ENCODE measurements at places on chromosomes 11 and 22.

DNA sequence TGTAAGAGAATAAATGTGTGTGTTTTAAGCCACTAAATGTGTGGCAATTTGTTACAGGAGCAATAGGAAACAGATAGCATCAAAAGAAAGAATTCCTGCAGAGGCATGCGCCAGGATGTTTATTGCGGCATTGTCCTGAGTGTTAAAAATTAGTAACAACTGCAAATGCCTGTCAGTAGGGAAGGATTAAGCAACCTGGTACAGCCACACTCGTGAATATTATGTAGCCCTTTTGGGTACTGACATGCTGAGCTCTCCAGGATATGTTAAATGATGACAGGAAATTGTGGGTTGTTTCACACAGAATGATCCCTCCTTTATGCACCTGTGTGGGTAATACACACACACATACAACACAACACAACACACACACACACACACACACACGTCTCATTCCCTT is 69.7 kb upstream of the MYOD1 start:
- no peak for DNase-seq

DNA sequence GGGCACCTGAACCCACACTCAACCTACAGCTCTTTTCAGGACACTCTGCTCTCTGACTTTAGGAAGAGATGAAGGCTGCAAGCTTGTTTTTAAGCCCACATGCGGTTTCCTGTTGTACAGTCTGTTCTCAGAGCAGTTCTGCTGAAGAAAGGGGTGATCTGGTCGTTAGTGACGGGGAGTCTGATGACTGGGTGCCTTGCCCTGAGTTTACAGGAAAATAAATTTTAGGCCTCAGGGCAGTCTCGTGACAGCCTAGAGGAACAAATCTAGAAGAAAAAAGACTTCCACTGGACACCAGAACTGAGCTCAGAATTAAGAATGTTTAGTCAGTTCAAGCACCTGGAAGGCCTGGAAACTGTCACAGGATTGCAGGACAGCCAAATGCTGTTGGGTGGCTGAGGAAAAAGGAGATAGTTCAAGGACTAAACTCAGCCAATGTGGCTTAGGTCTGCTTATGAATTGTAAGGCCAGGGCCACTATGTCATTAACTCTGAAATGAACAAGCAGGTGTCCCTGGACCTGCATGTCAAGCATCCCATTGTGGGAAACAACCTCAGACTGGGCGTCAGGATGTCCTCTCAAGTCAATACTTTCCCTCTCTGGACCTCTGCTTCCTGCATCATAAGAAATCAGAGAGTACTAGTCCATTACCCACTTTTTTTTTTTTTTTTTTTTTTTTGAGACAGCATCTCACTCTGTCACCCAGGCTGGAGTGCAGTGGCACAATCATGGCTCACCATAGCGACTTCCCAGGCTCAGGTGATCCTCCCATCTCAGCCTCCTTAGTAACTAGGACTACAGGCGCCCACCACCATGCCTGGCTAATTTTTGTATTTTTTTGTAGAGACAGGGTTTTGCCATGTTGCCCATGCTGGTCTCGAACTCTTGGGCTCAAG is 5.7 kb downstream of the PIK3IP1 start:
- no peak for DNase-seq

DNA sequence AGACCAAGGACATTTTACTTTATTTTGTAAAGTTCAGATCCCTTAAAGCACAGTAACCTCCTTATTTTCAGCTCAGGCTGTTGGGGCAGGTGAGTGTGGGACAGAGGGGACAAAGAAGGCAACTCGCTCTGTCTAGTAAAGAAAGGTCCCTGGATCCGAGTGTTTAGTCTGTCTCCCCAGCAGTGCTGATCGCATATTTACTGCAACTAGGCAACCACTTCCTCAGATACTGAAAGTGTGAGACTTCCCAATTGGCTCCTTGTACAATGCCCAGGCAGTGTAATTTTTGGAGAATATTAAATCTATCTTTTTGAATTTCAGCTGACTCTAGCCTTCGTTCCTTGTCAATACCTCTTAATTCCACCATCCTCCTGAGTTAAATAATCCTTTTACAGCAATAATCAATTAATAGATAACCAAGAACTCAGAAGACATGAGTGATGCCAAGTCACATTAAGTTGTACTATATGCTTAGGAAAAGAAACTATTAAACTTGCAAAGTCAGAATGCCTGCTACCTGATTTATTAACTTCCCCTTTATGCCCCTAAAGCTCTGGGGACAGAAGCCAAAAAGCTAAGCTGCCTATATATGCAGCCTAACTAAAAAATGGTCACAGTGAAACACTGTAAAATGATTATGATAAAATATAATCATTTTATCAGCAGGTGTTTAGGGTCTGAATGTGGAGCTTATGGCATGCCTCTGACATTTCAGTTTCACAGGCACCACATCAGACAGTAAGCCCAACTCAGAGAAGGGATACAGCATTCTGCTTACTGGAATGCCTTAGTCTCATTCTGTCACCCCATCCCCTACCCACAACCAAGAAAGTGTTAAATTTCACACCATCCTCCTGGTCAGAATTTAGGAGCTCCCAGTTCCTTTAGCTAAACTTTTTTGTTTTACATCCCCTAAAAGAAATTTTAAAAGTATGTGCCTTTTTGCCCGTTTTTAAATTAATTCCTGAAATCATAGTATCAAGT is 138.7 kb downstream of the TRIM44 start:
- DNase-seq: no peak

DNA sequence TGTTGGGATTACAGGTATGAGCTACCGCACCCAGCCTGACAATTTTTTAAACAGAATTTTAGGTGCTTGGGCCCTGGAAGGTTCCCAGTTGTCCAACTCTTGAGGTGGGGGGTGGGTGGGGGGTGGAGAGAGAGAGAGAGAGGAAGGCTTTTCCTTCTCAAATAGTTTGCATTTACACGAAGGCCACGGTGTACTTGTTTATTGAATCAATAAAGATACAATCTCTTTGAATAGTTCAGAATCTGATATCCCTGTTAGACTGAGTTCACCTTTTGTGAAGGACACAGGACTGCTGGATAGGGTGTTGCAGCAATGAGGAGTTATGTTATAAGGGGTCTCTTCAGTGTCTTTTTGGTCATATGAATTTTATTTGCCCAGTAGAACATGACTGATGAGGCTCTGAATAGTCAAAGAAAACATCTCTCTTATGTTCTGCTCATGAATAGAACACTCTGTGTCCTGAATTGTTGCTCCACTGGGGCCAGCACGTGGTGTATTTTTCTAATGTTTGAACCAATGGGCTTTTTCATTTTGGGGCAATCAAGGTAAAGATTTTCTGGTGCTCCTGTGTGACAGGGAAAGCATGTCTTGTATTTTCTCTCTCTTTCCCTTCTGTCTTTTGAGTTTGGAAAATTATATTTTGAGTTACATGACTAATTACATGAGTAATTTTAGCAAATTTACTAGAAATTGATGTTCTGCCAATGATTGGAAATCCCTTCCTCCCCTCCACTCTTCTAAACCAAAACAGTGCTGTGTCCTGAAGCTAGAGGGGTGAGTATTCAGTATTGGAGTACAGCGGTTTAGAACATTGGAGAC is 61.7 kb downstream of the PTPRJ start:
- DNase-seq: no peak

GRCh38 chr11:76086743-76087635 is 119.3 kb downstream of the WNT11 start:
- DNase-seq: no peak

GRCh38 chr11:68589547-68590216 is 94.7 kb upstream of the GAL start:
- DNase-seq: no peak

DNA sequence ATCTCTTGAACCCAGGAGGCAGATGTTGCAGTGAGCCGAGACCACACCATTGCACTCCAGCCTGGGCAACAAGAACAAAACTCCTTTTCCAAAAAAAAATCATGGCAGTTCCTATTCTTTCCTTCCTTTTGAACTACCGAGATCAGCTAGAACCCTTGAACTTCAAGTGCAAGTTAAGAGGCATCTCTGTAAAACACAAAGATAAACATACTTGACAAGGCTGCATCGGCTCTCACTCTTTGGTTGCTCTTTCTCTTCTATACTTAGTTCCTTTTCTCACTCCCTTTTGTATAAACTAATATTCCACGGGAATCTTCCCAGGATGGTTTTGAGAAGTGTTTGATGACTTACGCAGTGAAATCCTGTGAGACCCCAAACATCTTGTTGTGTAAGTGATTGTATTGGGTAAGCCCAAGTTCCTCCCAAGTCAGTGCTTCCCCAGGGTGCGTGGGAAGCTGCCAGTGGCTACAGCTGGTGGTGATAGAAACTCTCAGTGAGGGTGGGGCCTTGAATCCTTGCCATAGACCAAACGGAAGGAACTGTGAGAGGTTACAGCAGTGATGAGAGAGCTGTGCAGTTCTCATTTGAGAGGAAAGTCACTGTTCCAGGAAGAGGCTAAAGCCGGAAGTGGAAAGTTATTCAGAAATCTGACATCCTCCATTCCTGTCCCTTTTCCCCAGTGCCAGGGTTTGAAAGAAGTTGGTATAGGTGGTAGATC is 24.1 kb upstream of the CDC42EP2 start:
- no peak for DNase-seq

Data from cortex of kidney (tissue), 1 donor.